ENCODE measurements at places on chromosomes 16 and 17.

GRCh38 chr16:23080329-23080728 is 68.9 kb downstream of the USP31 start:
- DNase-seq = no peak

- no peak for DNase-seq
These were observed 745.2 kb downstream of the WWOX start for GRCh38 chr16:78844682-78845081.

- peak; percentile 87 for DNase-seq
These were observed 1.0 kb upstream of the SALL1 start for GRCh38 chr16:51151961-51152663.

GRCh38 chr16:50584033-50584722 is 36.0 kb downstream of the NKD1 start:
- DNase-seq = no peak

- no peak for DNase-seq
These were observed 379.8 kb downstream of the UTP18 start for GRCh38 chr17:51640108-51640622.

DNA sequence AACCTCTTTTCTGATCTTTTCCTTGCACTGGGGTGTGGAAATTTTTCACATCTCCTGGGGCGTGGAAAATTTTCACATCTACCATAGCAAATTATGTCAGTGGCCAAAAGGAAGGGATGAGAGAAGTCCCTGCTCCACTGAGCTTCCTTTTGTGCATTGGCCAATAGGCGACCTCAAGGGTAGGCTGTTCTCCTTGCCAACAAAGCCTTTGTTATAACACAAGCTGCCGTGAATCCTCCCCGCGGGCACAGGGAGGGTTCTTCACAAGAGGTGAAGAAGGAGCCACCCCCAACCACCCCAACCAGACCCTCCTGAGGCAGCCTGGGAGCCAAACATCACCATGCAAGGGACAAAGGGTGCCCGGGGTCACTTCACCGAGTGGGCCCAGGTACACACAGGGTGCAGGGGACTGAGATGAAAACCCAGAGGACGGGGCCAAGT is 6.5 kb downstream of the SLC5A11 start:
- DNase-seq = no peak

- no peak for DNase-seq
These were observed 28.4 kb upstream of the RBFOX1 start for GRCh38 chr16:7304279-7304678.

DNA sequence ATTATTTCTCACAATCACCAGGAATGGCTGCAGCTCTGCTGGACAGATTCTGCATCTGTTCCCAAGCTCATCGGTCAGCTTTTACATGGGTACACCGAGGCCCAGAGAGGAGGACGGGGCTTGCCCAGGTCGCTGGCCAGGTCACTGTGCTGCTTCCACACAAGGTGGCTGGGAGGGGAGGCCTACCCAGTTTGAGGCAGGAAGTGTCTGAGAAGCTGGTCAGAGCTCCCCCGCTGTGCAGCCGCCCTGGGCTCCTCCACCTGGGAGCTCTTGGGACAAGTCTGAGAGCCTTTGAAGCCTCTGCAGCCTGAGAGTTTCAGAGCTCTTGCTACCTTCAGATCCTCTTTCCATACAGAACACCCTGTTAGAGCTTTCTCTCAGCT is 143.3 kb downstream of the CLEC16A start:
- no peak for DNase-seq

GRCh38 chr16:54284931-54285413 is 1.6 kb downstream of the IRX3 start:
- no peak for DNase-seq

DNA sequence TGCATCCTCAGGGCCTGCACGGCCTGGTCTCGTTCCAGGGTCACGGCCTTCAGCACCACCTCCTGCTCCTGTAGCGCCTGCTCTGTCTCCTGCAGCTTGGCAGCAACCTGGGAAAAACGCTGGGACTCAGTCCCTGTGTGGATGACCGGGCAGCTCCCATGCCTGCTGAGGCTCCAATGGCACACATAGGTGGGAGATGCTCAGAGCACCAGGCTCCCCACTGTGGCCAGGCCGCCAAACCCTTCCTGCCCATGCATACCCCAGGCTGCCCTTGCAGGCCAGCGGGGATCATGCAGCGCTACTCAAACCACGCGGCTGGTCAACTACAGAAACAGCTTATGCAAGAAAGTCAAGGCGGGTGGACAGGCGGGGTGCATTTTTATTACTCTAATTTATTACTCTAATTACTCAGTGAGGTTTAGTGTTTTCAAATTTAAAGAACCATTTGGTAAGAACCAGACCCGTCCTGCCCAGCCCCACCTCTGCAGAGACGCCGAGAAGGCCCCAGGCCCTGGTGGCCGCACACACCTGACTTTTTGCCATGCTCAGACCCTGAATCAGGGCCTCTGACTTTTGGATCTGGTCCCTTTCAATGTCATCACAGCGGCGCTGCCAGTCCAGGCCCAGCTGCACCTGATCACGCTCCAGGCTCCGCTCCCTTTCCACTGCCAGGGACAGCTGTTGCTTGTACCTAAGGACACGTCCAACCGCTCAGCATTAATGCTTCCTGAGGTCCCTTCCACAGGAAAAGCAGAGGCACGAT is 34.0 kb downstream of the CCDC57 start:
- no peak for DNase-seq

- DNase-seq = no peak
These were observed 57.8 kb upstream of the TMEM97 start for GRCh38 chr17:28261219-28261618.

DNA sequence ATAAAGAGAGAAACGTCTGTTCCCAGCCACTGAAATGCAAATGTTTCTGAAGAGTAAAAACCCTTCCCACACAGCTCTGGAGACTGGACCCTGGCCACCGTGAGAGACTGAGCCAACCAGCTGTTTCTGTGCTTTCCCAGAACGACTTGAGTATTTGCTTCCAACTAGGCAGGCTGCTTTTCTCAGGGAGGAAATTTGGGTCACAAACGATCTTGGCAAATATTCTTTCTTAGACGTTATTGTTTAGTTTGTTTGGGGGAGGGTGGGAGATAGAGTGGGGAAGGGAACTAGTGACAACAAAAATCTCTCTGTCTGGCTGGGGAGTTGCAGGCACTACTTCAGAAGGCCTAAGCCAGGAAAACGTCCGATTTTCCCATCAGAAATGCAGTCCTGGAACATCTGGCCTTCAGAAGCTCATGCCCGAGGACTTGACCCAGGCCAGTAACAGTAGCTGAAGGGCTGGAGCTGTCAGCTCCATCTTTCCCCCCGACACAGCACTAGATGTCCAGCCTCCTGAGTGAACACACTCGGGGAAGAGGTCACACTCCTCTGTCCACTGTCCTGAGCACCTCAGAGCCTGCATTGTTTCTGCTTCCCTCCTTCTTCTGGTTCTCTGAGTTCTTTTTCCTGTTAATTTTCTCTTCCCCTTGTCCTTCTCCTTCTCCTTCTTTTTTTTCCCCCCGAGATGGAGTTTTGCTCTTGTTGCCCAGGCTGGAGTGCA is 4.0 kb downstream of the CCDC92B start:
- no peak for DNase-seq

DNA sequence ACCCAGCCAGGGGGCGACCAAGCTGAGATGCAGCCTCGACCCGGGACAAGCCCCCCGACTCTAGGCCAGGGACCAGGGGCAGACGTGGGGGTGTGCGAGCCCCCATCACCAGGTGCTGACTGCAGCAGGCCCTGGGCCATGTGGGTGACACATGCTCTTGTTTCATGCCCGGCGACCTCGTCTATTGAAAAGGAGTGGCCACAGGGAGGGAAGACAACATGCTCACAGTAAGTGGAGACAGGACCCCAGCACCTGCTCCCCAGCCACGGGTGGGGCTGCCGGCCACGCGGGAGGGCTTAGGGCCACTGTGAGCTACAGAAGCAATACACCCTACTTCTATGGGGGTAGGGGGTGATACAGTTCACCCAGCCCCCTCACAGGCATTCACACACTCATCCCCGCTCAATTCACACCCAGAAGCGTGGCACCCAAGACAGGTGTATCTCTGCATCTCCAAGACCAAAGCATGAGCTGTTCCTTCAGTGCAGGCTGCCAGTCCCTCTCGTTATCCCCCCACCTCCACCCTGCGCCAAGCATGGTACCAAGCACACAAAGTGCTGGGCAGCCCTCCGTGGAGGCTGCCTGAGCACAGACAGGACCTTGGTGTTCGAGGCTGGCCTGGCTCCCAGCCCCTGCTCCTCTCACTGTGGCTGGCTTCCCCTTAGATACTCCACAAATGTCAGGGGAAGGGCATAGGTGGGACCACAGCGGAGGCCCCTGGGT is 13.6 kb downstream of the VASN start:
- DNase-seq = no peak

GRCh38 chr16:2752035-2752849 is at the start of gene SRRM2:
TSS of gene SRRM2 (plus strand) at chr16:2752638. CDS start at chr16:2756365, 3,727 bp downstream.
- peak; percentile 90 for DNase-seq

- DNase-seq = no peak
These were observed 16.5 kb upstream of the ST6GALNAC1 start for GRCh38 chr17:76659928-76660655.

GRCh38 chr17:38867179-38867967 is 2.5 kb upstream of the LASP1 start:
- peak; percentile 45 for DNase-seq

- DNase-seq = no peak
These were observed 46.4 kb downstream of the RAB11FIP4 start for GRCh38 chr17:31437720-31438400.

GRCh38 chr16:29959293-29959692 is 2.6 kb upstream of the TMEM219 start:
- DNase-seq = no peak

- no peak for DNase-seq
These were observed at the start of gene CACNG5 for GRCh38 chr17:66834919-66835454. TSS of gene CACNG5 (plus strand) at chr17:66835117. CDS start at chr17:66877333, 42,216 bp downstream.

DNA sequence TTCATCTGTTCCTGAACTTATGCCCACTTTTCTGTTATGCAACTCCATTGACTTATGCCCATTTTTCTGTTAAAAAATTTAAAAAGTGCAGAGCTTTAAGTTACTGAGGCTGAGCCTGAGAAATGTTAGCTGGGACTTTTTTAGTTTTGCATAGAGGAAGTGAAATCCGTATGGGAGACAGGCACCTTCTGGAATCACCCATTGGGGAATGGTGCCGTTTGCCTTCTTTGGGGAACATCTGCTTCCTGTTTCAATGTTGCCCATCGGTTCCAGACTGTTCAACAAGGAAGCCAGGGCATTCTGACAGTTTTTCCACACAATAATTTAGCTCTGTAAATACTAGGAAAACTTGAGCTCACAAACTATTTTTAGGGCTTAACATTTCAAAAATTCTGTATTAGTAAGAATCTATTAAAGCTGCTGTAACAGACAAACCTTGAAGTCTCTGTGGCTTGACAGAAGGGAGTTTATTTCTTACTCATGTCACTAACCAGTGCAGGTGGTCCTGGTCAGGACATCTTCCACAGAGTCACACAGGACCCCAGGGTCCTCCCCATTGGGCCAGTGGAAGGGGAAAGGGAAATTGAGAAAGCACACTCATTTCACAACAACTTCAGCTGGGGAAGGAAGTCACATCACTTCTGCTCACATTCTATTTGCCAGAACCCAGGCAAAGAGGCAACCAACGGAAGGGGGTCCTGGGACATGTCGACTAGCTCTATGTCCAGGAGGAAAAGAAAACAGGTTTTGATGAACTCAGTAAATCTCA is 17.2 kb downstream of the PRKCB start:
- no peak for DNase-seq

- no peak for DNase-seq
These were observed 8.6 kb upstream of the ANKRD40CL start for GRCh38 chr17:50775926-50776325.

GRCh38 chr17:17874478-17874877 is 37.7 kb upstream of the SREBF1 start:
- DNase-seq = no peak

GRCh38 chr17:75073618-75074047 is 14.1 kb upstream of the SLC16A5 start:
- no peak for DNase-seq

DNA sequence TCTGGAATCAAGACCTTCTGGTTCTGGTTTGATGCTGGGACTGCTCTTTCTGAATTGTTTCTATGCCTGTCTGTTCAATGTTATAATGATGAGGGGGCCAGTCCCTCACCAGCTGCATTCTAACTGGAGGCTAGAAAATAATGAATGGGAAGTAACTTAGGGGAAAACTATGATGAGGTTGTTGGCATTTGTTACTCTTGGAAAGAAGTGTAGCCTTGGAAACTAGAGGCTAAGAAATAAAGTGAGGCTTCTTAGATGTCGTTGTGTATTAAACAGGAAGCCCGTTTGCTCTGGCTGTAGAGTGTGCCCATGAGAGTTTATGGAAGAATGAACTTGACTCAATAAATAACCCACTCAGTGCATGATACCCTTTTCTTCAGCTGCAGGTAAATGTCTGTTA is 140.8 kb downstream of the PRKCA start:
- DNase-seq = no peak

DNA sequence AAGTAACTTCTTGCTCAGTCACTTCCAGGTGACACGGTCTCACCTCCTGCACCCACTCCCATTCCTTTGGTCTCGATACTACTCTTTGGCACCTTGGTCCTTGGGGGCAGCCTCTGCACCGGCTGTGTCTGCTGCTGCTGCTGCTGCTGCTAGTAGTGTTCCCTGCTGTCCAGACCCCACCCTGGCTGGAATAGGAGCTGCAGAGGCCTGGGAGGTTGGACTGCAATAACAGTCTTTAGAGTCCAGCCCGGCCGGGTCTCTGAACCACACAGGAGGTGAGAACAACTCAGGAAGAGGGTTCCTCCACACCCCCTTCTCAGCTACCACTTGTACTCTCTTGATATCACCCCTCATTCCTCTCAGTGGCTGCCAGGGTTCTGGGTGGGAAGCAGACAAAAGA is 231.1 kb upstream of the NLRP1 start:
- no peak for DNase-seq

DNA sequence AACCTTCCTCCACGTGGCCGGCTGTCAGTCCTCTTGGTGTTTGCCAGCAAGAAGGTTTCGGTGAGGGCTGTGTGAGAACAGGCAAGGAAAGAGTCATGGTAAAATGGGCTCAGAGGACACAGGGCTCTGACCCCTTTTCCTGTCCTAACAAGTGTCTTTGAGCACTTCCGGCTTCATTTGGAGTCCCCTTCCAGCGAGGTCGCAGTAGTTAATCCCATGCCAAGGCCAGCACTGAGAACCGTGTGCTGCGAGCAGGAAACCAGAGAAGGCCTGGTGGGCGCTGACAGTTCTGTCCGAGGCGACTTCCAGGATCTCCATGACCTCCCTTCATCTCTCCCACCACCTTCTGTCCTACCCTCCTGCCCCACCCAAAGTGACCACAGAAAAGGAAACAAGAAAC is 168.1 kb downstream of the ZFHX3 start:
- DNase-seq = no peak

DNA sequence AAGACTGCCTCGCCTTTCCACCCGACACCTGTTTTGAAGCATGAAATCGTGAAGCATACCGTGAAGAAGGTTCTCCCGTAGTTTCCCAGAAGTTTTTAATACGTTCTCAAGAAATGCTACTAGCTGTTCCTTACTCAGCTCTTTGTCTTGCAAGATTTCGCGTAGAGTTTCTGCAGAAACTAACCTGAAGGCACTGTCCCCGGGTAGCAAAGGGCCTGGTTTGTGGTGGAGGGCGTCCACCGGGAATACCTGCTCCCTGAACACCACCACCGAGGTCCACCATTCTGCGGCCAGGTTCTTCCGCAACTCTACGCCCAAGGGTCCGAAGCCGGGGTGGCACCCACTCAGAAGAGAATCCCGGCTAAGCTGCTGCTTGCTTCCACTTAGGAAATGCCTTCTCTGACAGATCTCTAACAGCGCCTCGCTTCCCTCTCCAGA is 487 bp downstream of the POLG2 start:
- no peak for DNase-seq
